ENCODE measurements at places on chromosomes 16 and 17.

- DNase-seq, result no peak
Observed at GRCh38 chr17:77694391-77695363, 263.8 kb upstream of the TNRC6C start.

DNA sequence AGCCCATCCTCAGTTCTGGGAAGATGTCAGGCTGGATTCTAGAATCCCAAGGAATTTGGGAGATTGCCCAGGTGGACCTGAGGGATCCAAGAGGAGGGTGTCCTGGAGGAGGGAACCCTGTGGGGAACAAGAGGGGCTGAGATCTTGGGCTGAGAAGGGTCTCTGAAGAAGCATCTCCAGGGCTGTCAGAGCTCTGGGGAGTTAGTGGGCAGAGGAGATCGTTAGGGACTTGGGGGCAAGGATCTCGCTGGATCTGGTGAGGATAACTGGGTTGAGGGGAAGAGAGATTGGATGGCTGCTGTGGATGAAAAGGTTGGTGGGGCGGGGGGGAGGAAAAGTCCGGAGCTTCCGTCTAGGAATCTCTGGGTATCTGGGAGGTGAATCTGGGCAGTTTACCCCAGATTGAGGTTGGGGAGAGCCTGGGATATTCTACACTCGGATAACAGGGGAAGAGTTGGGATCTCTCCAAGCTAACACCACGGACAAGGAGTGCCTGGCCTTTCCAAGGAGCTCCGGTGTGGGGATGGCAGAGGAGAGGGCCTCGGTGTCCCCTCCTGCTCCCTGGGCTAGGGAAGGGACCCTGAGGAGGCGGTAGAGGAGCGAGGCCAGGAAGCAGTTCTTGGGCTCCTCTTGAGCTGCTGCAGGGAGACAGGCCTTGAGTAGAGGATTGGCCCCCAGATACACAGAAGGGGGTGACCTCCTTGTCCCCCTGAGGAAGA lies 1.7 kb downstream of the FBXL19 start:
- DNase-seq, result no peak

DNA sequence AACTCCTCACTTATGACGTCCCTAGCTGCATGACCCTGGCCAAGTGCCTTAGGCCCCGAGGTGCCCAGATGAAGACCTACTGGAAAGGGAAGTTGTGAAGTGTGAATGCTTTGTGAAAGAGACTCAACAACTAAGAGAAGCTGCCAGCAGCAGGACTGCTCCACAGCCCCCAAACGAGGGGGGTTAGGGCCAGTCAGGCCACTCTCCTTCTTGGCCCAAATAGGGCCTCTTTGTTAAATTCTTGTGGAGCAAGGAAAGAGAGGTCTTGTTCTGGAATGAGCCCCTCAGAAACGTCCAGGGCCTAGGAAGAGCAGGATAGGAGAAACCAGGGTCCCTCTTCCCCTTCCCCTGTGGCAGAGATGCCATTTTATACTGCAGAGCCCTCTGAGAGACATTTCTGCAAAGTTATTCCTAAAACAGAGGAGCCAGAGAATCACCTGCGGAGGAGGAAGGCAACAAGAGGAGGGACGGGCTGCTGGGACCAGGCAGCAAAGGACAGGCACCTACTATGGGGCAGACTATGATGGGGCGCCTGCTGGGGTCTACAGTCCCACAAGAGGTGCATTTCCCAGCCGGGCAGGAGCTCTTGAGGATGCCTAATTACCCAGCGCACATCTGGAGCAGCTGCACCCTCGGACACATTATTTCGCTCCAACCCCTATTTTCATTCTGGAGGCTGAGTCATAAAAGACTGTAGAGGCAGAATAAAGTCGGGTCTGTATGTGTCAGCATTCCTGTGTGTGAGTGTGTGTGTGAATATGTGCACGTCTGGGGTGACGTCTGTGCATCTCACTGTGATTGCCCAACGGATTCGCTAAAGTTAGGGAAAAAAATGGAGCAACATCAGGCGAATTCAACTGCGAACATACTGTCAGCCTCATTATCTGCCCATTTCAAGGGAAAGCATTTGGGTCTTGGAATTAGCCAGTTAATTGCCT lies 11.4 kb upstream of the HOXB9 start:
- no peak for DNase-seq

- no peak for DNase-seq
Observed at GRCh38 chr16:78535098-78535497, 435.6 kb downstream of the WWOX start.

Data from NCI-H524 (cell line).